Activated CD4-positive, alpha-beta T cell treated with anti-CD3 and anti-CD28 coated beads, Interleukin-2, amount 50 U/mL, for 24 hours (primary cell): ENCODE measurements at places on chromosomes 7 and 10.

- DNase-seq: no peak
Measured at GRCh38 chr7:44764665-44765578, 16.3 kb downstream of the ZMIZ2 start.

DNA sequence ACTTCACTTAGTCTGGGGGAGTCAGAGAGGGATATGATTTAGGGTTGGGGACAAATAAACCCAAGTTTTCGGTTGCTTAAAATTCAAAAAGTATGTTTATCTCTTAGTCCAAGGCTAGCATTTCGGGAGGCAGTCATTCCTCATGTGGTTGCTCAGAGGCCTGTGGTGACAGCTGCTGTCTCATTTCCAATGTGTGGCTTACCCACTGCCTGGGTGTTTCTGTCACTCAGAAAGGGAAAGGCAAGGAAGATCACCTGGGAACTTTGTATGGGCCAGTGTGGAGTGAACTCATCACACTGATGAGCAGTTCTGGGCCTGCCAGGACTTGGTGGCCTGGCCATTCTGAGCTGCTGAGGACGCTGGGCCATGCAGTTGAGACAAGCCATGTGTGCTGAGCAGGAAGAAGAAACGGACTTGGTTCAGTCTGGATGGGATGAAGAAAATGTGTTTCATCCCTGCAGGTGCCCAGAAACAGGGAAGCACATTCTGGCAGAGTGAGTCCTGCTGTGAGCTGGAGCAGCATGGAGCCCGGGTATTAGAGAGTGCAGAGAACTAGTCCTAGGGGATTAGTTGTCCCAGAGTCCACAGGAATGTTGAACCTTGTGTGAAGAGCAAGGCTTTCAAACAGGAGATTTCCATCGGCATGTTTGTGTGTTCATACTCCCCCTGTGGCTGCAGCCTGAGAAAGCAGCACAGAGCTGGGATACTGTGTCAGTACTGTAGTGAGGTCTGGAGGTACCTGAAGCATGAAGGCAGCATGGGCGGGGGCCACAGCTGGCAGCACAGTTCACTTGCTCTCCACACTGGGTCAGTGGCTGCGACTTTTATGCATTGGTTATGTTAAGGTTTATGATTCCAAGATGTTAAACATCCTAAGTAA is 211.1 kb upstream of the IGFBP3 start:
- DNase-seq: no peak

DNA sequence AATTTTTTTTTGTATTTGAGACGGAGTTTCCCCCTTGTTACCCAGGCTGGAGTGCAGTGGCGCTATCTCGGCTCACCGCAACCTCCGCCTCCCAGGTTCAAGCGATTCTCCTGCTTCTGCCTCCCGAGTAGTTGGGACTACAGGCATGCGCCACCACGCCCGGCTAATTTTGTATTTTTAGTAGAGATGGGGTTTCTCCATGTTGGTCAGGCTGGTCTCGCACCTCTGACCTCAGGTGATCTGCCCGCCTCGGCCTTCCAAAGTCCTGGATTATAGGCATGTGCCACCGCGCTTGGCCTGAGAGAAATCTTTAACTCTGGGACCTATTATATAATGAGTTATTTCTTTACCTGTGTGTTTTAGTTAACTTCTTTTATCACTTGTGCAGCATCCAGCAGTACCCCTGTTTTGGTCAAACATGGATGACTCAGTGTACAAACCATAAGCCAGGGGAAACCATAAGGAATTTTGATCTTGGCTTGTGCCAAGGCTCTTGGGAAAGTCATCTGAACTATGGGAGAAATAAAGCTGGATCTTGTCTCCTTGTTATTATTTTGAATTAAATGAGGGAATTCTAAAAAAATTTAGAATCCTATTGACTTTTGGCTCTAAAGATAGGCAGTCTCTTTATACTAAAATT is 23.6 kb upstream of the ZRANB1 start:
- DNase-seq: no peak

GRCh38 chr7:98681951-98682350 is 64.9 kb downstream of the NPTX2 start:
- DNase-seq: no peak

- no peak for DNase-seq
Measured at GRCh38 chr7:16695621-16696237, 49.7 kb downstream of the BZW2 start.

DNA sequence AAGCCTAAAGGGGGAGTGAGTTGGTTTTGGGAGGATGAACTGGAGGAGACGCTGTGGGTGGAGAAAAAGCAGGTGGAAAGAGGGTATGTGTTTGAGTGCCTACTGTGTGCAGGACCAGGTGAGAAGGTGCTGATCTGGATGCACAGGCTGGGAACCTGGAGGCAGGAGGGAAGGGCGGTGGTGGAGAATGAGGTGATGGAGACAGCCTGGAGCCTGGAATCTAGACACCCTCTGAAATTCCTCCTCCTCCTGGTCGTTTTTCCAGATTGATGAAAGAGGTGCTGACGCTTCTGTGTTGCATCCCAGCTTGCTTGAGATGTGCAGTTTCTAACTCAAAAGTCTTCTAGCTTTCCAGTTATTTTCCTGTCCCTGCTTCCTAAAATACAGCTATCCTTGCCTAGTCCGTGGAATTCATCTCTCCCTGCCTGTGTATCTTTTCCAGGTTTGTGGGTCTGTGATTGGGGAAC is 67.5 kb downstream of the LRMDA start:
- DNase-seq: no peak

DNA sequence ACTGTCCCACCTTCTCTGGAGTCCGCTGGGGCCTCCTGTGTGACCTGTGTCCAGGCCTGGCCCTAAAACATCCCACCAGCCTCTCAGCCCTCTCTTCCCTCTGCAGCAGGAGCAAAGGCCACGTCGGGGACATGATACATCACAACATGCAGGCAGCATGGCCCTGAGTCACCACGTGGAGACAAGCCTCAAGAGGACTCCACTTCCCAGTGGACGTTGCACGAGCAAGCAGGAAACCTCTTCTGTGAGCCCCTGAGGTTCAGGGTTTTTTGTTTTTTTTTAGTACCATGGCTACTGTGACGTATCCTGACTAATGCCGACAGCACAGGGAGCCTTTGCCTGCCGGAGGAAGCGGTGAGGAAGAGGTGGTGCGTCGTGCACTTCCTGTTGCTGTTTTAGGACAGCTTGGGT is 165.9 kb downstream of the DNAJB6 start:
- DNase-seq: peak; percentile 45

GRCh38 chr7:82443547-82444219 is at the start of gene CACNA2D1:
Gene CACNA2D1 (minus strand): TSS chr7:82443777.
- no peak for DNase-seq

- DNase-seq: no peak
Measured at GRCh38 chr10:68876246-68877138, 24.6 kb upstream of the DDX50 start.

GRCh38 chr10:69241575-69241974 is 21.4 kb downstream of the HKDC1 start:
- DNase-seq: no peak

GRCh38 chr7:149670288-149670687 is 103.1 kb downstream of the ZNF467 start:
- no peak for DNase-seq

DNA sequence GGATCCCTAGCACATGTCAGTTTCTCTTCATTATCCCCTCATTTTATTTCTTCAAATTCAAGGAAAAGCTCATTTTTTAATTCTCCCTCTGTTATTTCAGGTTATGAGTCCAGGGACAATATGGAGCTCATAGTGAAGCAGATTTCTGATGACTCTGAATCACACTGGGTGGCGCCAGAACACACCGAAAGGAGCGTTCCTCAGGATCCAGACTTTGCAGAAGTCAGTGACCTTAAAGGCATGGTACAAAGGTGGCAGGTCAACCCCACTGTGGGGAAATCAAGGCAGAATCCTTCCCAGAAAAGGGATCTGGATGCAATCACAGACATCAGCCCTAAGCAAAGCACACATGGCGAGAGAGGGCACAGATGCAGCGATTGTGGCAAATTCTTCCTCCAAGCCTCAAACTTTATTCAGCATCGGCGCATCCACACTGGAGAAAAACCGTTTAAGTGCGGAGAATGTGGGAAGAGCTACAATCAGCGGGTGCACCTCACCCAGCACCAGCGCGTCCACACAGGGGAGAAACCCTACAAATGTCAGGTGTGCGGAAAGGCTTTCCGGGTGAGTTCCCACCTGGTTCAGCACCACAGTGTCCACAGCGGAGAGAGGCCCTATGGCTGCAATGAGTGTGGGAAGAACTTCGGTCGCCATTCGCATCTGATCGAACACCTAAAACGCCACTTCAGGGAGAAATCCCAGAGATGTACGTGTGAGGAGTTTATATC is 21.4 kb downstream of the ZKSCAN5 start:
- peak; percentile 4 for DNase-seq

- no peak for DNase-seq
Measured at GRCh38 chr10:116710076-116710475, 32.3 kb downstream of the HSPA12A start.

- DNase-seq: no peak
Measured at GRCh38 chr10:117169480-117169879, 27.8 kb upstream of the KCNK18 start.

- DNase-seq: no peak
Measured at GRCh38 chr7:22240904-22241571, 115.9 kb downstream of the RAPGEF5 start.

DNA sequence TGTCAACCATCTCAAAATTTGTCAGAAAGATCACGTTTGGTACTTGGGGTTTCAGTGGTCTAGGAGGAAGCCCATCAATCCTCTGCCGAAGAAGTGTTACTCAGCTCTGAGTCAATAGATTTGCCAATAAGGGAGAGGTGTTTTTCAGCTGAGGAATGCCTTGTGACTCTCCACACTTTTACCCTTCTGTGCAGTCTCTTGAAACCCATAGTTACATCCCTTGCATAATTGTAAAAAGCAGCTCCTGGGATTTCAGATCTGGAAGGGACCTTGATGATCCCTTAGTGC is 47.5 kb downstream of the INSYN2A start:
- DNase-seq: no peak

DNA sequence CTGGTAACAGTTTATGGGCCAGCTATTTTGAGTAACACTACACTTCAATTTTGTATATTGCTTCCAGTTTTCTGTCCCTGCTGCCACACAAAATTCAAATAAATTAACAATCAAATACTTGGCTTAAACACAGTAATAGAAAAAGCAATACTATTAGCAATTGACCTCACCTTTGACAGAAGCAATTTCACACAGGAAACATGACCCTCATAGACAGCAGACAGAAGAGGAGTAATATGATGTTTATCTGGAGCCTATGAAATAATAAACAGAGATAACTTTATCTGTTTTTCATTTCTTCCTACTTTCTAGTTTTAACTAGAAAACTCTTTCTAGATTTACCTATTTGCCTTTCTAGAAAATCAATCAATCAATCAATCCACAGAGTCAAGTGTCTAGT is 26.7 kb downstream of the MTPN start:
- DNase-seq: no peak

- no peak for DNase-seq
Measured at GRCh38 chr10:94192333-94192732, 170.4 kb downstream of the NOC3L start.

- DNase-seq: peak; percentile 51
Measured at GRCh38 chr10:13440185-13441061, 88.4 kb downstream of the BEND7 start.

DNA sequence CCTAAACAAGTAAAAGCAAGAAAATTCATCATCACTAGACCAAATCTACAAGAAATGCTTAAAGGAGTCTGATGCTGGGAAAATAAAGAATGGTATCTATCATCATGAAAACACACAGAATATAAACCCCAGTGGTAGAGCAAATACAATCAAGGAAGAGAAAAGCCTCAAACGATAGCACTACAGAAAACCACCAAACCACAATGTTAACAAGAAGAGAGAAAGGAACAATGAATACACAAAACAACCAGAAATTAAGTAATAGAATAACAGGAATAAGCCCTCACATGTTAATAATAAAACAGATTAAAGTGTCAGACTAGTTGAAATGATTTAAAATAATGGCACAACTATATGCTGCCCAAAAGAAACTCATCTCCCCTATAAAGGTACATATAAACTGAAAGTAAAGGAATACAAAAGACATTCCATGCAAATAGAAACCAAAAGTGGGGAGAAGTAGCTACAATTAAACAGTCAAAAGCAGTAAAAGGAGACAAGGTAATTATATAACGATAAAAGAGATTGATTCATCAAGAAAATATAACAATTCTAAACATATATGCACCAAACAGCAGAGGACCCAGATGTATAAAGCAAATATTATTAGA is 77.3 kb downstream of the JMJD1C start:
- DNase-seq: no peak

- no peak for DNase-seq
Measured at GRCh38 chr7:37193775-37194135, 254.9 kb downstream of the ELMO1 start.

DNA sequence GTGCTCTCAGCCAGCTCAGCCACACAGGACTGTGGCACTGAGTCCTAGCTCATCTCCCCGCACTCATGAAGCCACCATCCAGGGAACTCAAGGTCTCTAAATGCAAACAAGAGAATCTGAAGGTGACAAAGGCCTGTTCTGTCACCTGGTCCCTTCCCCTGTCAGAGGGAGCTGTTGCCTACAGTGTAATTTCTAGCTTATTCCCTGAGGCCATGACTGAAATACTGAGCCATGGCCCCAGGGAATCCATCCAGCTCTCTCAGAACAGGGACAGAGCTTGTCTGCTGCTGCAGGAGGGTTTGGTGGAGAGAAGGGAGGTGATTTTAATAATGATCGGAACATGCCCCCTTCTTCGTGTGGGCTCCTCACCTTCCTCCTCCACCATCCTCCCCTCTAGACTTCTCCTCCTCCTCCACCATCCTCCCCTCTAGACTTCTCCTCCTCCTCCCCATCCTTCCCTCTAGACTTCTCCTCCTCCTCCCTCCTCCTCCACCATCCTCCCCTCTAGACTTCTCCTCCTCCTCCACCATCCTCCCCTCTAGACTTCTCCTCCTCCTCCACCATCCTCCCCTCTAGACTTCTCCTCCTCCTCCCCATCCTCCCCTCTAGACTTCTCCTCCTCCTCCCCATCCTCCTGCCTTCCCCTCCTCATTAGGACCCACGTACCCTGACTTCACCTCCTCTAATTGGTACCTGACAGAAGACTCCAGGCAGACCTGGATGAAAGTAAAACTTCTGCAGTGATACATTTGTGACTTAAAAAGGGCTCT is 338.0 kb upstream of the MKI67 start:
- DNase-seq: peak; percentile 30

GRCh38 chr10:6068422-6068821 is 6.3 kb upstream of the IL2RA start:
- no peak for DNase-seq

- no peak for DNase-seq
Measured at GRCh38 chr10:72851509-72851908, 42.0 kb upstream of the OIT3 start.

- no peak for DNase-seq
Measured at GRCh38 chr10:74419491-74419951, 268.5 kb downstream of the ADK start.

GRCh38 chr7:132739271-132739955 is 163.1 kb upstream of the PLXNA4 start:
- DNase-seq: no peak

GRCh38 chr7:94311515-94311914 is 83.2 kb upstream of the COL1A2 start:
- no peak for DNase-seq

- DNase-seq: no peak
Measured at GRCh38 chr10:63504145-63504881, 16.9 kb upstream of the REEP3 start.

- no peak for DNase-seq
Measured at GRCh38 chr10:123673198-123673597, 7.0 kb downstream of the GPR26 start.

- no peak for DNase-seq
Measured at GRCh38 chr7:12401538-12402364, 1.9 kb downstream of the VWDE start.
